ENCODE measurements at places on chromosomes 2 and 18. TPM values are rescaled to one million over a fixed set of nuclear protein-coding genes. Genes with fewer than 3 reads are reported as not detected.

DCDC2C gene
- total RNA-seq: not detected

CYRIA gene
- 1.1 TPM for total RNA-seq

GRCh38 chr2:237995036-237995435, 28.2 kb downstream of the UBE2F start:
- peak overlapping the region; percentile 84 for H3K27ac ChIP-seq
- H3K4me1 ChIP-seq: peaks cover 48% of the 10 kb centered on the region
- H3K4me3 ChIP-seq: peak overlapping the region; percentile 2
- H3K36me3 ChIP-seq: peaks cover 21% of the 10 kb centered on the region
- no peaks in the 10 kb centered on the region for H3K27me3 ChIP-seq

- H3K27ac ChIP-seq: no peak overlapping the region
- no peaks in the 10 kb centered on the region for H3K4me1 ChIP-seq
- no peak for DNase-seq
- peaks cover 21% of the 10 kb centered on the region for H3K27me3 ChIP-seq
These were observed 99.7 kb upstream of the CYRIA start for GRCh38 chr2:16765356-16765755.

GRCh38 chr2:101864426-101864825, 127.3 kb upstream of the IL1R2 start:
- DNase-seq: no peak
- H3K36me3 ChIP-seq: peaks cover 2% of the 10 kb centered on the region
- H3K4me3 ChIP-seq: no peak overlapping the region
- no peaks in the 10 kb centered on the region for H3K4me1 ChIP-seq
- H3K27me3 ChIP-seq: no peaks in the 10 kb centered on the region

- no peaks in the 10 kb centered on the region for H3K4me1 ChIP-seq
- no peak overlapping the region for H3K27ac ChIP-seq
- H3K36me3 ChIP-seq: no peaks in the 10 kb centered on the region
- no peak for DNase-seq
These were observed 21.6 kb upstream of the SULT1C4 start for GRCh38 chr2:108355906-108356734.

GRCh38 chr2:185433824-185434223, 304.8 kb upstream of the FSIP2 start:
- DNase-seq: no peak
- H3K4me3 ChIP-seq: no peak overlapping the region
- H3K36me3 ChIP-seq: no peaks in the 10 kb centered on the region
- H3K4me1 ChIP-seq: no peaks in the 10 kb centered on the region
- no peak overlapping the region for H3K27ac ChIP-seq
- no peaks in the 10 kb centered on the region for H3K27me3 ChIP-seq

- H3K4me1 ChIP-seq: no peaks in the 10 kb centered on the region
- no peaks in the 10 kb centered on the region for H3K36me3 ChIP-seq
- peak overlapping the region; percentile 36 for H3K27ac ChIP-seq
- no peak for DNase-seq
These were observed 99.0 kb upstream of the GRB14 start for GRCh38 chr2:164719996-164720941.

Data from activated T-cell treated with anti-CD3 and anti-CD28 coated beads, Interleukin-2, amount 50 U/mL, for 72 hours (primary cell).